GM23338 (cell line): ENCODE measurements at places on chromosomes 5 and 9.

- DNase-seq, result no peak
Observed at GRCh38 chr5:161432798-161433197, 113.7 kb downstream of the GABRB2 start.

DNA sequence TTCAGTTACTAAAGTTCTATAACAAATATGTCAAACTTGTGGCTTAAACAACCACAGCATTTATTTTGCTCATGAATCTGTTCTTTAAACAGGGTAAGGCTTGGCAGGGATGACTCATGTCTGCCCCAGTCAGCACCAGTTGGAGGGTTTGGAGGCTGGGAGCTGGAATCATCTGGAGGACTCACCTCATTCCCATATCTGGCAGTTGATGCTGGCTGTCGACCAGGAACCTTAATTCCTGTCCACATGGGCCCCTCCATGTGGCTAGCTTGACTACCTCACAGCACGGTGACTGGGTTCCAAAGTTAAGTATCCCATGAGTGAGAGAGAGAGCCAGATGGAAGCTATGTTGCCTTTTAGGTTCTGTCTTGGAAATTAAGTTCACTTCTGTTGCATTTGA, 13.8 kb upstream of the CCL28 start:
- DNase-seq, result no peak

DNA sequence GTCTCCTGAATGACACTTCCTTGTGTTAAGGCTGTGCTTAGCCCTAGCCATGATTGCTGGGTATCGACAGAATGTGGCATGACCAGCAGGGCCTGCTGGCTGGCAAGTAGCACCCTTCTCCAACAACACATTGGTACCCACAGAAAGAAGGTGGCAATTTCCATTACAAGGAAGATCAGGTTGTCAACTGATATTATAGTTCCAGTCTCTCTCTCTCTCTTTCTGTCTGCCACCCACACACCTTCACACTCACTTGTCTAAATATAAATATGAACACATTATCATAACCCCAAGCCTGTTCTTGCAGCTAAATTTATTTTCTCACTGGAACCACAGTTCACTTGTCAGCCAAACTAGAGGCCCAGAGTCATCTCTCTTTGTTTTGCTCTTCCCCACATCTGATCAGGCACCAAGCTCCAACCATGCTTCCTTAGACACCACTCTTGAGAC, 408.1 kb upstream of the PIK3R1 start:
- DNase-seq, result no peak

DNA sequence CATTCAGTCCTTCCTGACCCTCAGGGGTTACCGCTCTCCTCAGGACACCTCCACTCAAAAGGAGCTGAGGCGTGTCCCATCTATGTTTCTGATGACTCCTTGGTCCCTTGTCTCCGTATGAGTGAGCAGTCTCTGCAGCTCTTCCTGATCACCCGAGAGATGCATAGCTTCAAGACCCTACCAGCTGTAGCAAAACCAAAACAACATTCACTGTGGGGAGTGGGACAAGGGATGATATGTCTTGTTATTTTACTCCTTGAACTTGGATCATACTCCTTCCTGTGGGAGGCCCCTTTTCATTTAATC, 14.4 kb downstream of the GLDC start:
- DNase-seq, result no peak

GRCh38 chr5:77491783-77492652, at the start of gene WDR41:
Gene WDR41 (minus strand): TSS chr5:77492316. CDS start chr5:77492220, 96 bp downstream.
- peak; percentile 89 for DNase-seq

GRCh38 chr5:135487839-135488514, 35.8 kb upstream of the TIFAB start:
- DNase-seq, result peak; percentile 78

DNA sequence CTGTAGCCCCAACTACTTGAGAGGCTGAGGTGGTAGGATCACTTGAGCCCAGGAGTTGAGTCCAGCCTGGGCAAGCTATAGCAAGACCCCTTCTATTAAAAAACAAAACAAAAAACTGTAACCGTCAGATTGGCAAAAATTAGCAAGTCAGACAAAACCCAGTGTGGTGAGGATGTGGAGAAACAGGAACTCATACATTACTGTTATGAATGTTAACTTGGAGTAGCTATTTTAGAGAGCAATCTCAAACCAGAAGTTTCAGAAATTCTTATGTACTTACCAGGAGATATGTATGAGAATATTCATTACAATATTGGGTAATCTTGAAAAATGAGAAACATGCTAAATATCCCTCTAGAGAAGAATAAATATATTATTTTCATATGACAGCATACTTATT, 120.3 kb downstream of the INVS start:
- DNase-seq, result no peak

- no peak for DNase-seq
Observed at GRCh38 chr9:123778232-123778902, 151.6 kb downstream of the DENND1A start.

DNA sequence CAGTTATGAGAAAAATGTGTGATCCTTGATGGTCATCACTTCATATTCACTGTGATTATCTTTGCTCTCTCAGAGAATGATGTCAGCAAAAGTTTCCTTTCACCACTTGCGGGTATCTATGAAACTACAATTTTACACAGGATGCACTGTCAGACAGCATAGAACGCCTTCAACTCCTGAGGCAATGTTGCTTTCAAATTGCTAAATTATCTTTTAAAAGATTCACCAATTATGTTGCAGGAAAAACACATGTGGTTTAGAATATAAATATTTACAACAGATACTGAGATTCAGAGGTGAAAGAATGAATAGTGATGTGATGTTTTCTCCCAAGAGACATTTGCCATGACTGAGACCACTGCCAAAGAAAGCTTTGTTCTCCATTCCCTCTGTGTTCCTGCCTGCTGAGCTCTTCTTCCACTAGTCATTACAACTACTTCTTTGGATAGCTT, 879.8 kb upstream of the DMAC1 start:
- DNase-seq, result no peak

GRCh38 chr5:52560366-52560765, 227.3 kb upstream of the ITGA1 start:
- peak; percentile 17 for DNase-seq

- no peak for DNase-seq
Observed at GRCh38 chr5:35863159-35863558, 6.5 kb downstream of the IL7R start.

GRCh38 chr5:151155775-151156506, 1.6 kb downstream of the ANXA6 start:
- no peak for DNase-seq

DNA sequence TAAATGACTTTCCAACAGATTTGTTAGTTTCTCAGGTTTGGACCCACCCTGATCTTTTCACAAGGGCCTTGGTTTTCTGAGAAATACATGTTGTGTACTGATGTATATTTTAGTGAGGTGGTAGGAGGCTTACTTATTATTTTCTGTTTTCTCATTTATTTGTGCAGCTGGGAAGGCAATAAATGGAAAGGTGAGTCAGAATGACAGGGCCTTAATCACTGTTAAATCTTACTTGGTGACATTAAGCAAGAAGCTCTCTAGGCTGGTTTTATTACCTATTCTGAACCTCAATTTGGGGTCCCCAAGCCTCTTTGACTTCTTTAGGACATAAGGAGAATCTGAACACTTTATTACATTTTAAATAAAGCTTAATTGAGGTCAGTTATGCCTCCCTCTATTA, 214.0 kb upstream of the DAB2 start:
- no peak for DNase-seq

DNA sequence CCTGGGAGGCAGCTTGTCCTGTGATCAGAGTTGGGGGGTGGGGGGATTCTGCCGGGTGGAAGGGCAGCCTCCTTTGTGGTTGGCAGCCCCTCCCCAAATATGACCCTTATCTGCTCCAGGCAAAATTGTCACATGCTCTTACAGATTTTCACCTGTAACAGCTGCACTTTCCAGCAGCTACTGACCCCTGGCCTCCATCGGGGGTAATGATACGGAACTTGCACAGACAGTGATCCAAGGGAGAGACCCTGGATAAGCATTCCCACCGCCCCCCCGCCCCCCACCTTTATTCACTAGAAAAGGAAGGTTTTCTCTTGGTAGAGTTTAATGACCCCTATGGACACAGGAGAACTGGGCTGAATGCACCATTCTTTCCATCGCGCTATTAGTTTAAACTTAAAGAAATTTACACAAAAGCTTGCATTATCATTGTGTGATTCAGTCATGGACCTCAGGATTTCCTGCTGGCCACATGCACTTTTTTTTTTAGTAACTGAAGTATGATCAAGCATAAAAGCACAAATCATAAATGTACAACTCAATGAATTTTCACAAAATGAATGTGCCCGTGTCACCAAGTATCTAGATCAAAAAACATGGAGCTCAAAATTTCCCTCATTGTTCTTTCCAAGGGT, 10.7 kb upstream of the ZBTB34 start:
- no peak for DNase-seq

- peak; percentile 54 for DNase-seq
Observed at GRCh38 chr9:3756071-3756470, 230.3 kb upstream of the RFX3 start.

- no peak for DNase-seq
Observed at GRCh38 chr5:78642701-78643100, 5.9 kb downstream of the LHFPL2 start.

GRCh38 chr5:80928073-80928472, 32.1 kb upstream of the RASGRF2 start:
- DNase-seq, result no peak

DNA sequence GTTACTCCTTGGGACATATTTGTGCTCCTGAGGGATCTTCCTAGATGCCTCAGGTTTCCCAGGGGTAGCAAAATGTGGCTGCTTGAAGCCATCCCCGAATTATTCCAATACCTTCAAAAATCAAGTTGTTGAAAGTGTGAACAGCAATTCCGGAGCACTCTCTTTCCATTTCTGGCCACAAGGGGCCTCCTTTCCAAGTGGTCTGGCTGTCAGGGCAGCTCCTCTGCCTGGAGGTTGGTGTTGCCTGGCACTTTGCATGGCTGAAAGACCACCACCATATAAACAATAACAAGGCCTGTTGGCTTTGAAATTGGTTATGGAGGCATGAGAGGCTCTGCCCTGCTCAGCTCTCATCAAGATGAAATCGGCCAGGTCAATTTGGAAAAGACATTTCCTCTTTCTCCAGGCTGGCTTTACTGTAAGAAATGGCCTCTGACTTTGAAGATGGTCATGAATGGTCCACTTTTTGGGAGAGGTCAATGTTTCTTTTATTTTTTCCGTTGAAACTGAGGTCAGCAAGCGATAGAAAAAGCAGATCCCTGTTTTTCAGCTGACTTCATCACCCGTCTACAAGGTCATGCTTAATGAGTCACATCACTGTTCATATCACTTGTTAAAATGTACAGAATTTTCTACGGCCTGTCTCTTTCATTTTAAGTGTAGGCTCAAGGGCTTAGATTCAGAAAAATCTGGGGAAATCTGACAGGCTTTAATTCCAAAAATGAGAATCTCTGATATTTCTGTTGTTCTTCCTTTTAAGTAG, 481.1 kb upstream of the ZNF608 start:
- peak; percentile 59 for DNase-seq

DNA sequence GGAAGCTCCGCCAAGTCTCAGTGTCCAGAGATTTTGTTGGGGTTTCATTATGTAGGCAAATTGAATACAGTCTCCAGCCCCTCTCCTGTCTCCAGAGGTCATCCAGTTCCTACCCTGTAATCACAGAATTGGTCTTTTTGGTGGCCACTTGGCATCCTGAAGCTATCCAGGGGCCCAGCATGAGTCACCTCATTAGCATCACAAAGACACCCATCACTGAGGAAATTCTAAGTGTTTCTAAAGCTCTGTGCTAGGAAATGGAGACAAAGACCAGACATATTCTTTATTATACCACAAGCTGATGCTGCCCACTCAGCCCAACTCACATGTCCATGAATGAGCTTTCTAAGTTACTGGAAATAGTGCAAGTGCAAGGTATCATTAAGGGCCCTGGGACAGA, 229.9 kb downstream of the DOCK8 start:
- peak; percentile 60 for DNase-seq

GRCh38 chr5:88470745-88471144, 202.1 kb upstream of the TMEM161B start:
- DNase-seq, result no peak

DNA sequence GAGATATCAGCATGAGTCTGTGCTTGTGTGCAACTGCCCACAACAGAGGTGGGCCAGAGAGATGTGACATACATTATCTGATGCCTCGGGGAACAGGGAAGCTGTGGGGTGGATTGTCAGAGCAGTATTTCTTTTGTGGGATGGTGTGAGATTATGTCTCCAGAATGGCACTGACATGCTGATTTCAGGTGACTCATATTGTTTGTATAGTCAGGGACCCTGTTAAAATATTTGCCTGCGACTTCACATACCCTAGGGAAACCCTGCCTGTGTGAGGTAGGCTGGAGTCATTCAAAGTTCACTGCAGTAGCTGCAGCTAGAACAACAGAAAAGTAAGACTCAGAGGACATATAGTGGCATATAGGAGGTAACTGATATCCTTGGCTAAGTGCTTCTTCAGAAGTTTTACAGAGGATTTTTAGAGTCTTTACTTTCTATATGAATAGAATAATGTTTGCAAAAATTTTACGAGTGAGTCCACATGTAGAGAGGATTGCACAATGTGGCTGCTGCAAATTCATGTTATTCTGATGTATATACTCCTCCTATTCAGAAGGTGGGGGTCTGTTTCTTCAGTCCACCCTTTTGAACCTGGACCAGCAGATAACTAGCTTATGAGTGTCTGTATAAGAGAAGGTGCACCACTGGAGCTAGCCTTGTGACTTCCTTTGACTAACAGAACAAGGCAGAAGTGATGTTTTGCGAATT, 89.3 kb downstream of the MACIR start:
- DNase-seq, result no peak

DNA sequence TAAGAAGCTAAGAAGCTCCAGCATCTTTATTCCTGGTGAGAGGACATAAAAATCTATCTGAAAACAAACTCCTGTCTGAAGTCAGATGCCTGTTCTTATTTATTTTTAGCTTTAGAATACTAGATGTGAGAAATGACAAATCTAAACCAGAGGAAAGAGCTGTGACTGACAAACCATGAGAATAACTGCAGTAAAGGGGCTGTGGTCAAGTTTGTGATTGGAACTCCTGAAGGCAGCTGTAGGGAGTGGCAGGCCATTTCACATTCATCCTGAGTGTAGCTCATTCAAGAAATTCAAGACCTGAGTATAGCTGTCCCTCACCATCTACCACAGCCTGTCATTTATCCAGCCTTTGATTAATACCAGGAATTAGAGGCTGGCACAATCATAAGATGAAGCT, 718.8 kb downstream of the BRINP1 start:
- DNase-seq, result no peak

GRCh38 chr5:61115968-61116367, 46.3 kb downstream of the SMIM15 start:
- no peak for DNase-seq

- no peak for DNase-seq
Observed at GRCh38 chr9:87216036-87216435, 268.7 kb upstream of the GAS1 start.
